Kidney capillary endothelial cell (primary cell): ENCODE measurements at places on chromosomes 6 and 20.

DNA sequence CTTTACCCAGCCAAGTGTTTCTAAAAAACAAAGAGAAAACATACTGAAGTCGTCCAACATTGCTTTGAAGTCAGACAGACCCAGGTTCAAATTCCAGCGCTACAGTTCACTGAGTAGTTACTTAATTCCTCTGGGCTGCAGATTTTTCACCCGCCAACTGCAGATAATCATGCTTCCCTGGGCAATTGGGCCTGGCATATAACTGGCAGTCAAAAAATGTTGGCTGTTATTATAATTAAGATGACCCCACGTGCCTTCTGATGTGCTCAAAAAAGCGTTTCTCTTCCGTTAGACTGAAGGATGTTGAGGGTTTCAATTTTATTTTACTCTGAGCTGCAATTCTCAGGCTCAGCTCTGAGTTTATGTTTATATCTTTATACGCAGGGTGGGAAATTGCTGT is 156.1 kb upstream of the CITED2 start:
- no peak for DNase-seq

GRCh38 chr20:3804254-3804751 is 8.2 kb downstream of the CDC25B start:
- DNase-seq: no peak

- DNase-seq: no peak
Observed at GRCh38 chr6:52384145-52384766, 22.3 kb downstream of the PAQR8 start.

GRCh38 chr6:134619077-134619476 is 301.2 kb upstream of the SGK1 start:
- no peak for DNase-seq

DNA sequence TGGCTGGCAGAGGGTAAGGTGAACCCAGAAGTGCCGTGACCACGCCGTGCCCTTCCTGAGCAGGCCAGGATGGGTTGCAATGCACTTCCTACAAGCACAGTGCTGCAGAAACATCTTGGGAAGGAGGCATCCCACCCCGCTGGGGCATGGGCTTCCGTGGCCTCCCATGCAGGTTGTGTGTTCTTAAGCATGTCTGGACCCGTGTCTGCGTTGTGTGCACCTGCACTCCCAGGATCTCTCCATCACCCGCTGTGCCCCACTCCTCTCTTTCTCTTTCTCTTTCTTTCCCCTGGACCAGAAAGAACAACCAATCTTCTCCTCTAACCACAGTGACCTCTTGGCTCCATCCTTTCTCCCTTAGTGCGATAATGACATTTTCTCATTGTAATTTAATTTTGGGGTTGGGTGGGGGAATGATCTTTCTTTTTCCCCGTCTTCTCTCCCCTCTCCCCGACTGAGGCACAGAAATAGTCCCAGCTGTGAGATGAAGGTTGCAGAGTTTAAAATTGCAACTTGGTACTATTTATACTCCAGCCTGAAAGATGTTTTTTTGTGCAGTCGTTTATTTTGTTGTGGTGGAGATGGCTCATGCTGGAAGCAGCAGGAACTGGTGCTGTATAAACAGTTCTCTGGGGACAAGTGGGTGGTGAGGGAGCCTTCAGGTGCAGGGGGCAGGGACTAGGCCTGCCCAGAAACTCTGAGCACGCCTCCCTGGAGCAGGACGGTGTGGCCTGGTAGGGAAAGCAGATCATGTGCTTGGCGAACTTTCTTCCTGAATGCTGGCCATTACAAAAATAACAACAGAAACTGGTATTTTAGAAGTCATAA is 20.5 kb downstream of the BCAS4 start:
- no peak for DNase-seq

GRCh38 chr20:36871640-36872570 is 4.0 kb upstream of the TLDC2 start:
- DNase-seq: no peak

- DNase-seq: no peak
Observed at GRCh38 chr20:12729326-12729725, 279.4 kb upstream of the SPTLC3 start.

DNA sequence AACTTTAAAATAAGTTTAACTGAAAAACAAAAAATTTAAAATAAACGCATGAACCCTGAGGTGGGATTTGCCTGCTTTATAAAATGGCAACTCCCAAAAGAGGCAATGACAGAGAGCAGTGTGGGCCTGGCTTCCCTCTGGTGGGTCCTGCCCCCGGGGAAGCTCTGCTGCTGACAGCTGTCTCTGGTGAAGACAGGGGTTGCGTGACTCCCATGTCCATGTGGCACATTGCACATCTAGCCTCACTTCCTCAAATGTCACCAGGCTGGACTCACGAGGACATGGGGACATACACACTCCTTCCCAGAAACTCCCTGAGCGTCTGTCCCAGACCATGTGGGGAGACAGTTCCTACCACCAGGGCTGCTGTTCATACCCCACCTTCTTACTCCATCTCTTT is 66.2 kb downstream of the ABHD12 start:
- DNase-seq: no peak

DNA sequence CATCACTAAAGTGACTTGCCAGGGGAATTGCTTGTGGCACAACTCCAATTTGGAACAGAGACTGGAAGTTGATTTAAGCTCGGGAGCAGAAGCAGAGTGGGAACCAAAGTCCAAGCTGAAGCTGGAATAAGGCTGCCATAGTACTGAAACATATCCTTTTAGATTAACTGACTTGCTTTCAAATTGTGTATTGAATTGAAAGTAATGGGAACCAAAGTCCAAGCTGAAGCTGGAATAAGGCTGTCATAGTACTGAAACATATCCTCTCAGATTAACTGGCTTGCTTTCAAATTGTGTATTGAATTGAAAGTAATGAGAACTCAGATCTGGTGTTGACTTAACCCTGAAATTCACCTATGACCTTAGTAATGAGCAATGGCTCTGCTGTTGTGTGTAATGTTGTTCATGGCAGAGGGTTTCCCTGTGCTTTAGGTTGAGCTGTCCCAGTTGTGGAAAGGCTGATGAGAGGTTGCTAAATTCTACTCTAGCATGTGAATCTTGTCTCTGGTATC is 40.2 kb downstream of the CENPW start:
- DNase-seq: no peak

GRCh38 chr6:154791556-154792317 is 58.5 kb downstream of the SCAF8 start:
- no peak for DNase-seq

DNA sequence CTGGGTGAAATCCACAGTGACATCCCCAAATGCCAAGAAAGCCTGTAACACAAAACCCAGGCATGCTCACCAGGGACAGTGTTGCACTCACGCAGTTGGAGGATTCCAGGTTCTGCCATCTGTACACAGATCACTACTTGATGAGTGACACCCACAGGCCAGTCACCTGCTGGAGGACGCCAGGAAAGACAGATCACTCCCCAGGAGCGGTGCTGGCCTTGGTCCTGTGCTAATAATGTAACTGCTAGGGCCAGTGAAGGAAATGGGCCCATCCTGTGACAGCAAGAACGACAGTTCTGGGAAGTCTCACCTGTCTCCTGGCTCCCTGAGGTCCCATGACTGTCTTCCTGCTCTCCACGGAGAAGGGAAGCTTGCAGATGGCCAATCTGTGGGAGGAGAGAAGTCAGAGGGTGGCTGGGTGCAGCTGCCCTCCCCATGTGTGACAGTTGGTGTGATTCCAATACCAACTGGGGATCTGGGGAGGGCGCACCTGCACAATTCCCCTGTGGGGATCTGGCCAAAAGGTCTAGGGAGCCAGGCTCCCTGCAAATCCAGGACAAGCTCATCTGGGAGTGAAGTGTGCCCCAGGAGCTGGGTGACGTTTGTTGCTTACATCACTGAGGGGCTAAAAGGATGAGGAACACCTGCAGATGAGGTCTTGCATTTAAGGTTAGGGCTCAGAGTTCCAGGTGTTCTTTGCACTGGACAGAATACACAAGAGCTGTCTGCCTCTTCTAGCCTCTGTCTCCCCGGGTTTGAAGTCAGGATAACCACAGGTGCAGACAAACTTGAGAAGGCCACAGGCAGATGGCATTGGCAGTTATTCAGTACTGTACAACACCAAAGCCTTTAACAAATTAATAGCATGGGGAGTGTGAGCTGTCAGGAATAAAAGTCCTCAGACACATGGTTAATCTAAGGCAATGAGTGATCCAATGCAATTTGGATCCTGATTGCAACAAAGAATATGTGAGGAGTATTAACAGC is 10.3 kb downstream of the ZNF337 start:
- DNase-seq: no peak

DNA sequence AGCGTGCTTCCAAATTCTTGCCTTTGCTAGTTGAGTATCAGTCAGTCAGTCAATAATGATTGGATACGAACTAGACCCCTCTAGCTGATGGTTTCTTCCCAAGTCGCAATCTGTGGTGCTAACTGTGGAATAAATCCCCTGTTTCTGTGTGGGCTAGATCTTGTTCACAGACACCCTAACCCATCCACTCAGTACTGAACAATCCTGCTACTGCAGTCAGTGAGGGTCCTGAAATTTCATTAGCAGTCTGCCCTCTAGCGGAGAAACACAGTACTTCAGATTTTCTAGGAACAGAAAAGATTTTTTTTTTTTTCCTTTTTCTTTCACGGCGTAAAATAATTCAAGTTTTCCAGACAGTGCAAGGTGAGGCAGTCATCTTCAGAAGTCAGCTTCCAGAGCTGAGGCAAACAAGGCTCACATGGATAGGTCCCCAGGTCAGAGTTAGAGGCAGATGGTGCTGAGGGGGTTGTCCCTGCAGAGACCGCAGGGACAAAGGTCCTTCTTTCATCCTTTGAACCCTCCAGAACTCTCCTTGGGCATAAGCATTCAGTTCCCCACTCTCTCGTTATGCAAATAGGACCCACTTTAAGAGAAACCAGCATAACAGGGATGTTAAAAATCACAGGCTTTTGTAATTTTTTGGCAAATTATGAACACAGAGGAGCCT is 119.6 kb downstream of the SCML4 start:
- DNase-seq: peak; percentile 37

- DNase-seq: no peak
Observed at GRCh38 chr6:168704678-168705077, 263.7 kb downstream of the SMOC2 start.

- DNase-seq: no peak
Observed at GRCh38 chr6:155448668-155449449, 6.8 kb downstream of the NOX3 start.

- no peak for DNase-seq
Observed at GRCh38 chr6:10409731-10410206, 5.1 kb downstream of the TFAP2A start.

- DNase-seq: no peak
Observed at GRCh38 chr6:31063906-31064435, 48.4 kb downstream of the C6orf15 start.

DNA sequence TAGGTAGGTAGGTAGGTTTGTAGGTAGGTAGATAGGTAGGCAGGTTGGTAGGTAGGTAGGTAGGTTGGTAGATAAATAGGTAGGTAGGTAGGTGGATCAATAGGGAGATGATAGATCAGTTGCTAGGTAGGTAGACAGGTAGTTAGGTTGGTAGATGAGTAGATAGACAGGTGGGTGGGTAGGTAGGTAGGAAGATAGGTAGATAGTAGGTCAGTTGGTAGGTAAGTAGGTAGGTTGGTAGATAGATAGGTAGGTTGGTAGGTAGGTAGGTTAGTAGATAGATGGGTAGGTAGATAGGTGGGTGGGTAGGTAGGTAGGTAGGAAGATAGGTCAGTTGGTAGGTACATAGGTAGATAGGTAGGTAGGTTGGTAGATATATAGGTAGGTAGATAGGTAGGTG is 72.0 kb upstream of the PDE10A start:
- no peak for DNase-seq

DNA sequence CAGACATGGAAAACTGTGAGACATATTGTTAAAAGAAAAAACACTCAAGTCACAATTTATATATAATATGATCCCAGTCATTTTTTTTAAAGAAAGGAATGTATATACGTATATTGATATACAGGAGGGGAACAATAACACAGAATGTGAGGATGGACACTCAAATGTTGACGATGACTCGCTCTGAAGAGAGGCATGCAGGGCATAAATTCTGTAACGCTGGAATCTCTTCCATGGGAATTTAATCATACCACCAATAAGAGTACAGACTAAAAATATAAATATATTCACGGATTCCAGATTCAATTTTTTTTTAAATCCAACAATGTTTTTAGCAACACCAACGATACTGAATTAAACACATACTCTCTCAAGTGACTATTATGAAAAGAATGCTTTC is 106.9 kb upstream of the CCDC28A start:
- no peak for DNase-seq

DNA sequence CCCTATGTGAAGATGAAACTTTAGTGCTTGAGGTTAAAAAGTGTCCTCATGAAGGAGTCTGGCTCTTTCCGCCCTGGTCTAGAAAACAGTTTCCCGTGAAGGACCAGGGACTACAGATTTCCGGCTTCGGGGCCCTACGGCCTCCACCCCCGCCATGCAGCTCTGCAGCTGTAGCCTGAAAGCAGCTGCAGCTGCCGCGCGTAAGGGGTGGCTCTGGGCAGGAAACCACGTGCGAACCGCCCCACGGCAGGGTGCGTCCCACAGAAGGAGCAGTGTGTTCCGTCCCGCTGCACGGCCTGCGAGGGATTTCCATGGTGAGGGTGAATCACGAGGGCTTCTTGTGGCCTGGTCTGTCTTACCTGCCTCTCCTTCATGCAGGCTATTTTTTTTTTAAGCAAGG is 117.0 kb downstream of the ERMARD start:
- peak; percentile 7 for DNase-seq

- no peak for DNase-seq
Observed at GRCh38 chr6:22327881-22328280, 31.0 kb upstream of the PRL start.

GRCh38 chr20:10781526-10781925 is 107.7 kb upstream of the JAG1 start:
- DNase-seq: no peak

- DNase-seq: no peak
Observed at GRCh38 chr6:96687121-96687520, 124.2 kb downstream of the FHL5 start.

GRCh38 chr6:95094751-95095663 is 482.3 kb upstream of the MANEA start:
- peak; percentile 78 for DNase-seq

DNA sequence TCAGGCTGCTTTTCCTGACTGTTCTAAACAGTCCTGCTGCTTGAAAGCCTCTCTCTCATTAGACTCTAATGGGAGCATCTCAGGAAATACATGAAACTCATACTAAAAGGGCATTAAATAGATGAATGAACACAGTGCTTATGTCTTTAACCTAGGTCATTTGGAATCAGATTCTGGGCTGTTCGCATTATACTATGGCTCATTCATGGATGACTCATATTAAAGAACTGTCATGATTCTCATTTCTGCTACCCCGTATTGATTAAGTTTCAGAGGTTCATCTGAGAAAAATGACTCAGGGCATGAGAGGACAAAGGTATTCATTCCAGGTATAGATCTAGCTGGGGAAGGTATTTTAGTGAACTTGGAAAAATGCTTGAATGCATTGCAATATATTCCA is 335.5 kb downstream of the GJA1 start:
- no peak for DNase-seq

GRCh38 chr20:63094767-63095499 is 88.2 kb upstream of the BHLHE23 start:
- no peak for DNase-seq
